ENCODE measurements at places on chromosomes 4 and X.
A peak's percentile ranks its signal among the peaks of the same experiment; 100 is the strongest.

- no peaks in the 10 kb centered on the region for H3K36me3 ChIP-seq
- DNase-seq = no peak
- H3K4me1 ChIP-seq = no peaks in the 10 kb centered on the region
- no peak overlapping the region for H3K4me3 ChIP-seq
- no peak overlapping the region for H3K27ac ChIP-seq
- no peaks in the 10 kb centered on the region for H3K27me3 ChIP-seq
Observed at GRCh38 chrX:138996268-138996667, 284.8 kb upstream of the FGF13 start.

- H3K27me3 ChIP-seq = no peaks in the 10 kb centered on the region
- peak within 1 kb of the TSS; percentile 87 for H3K27ac ChIP-seq
- peak; percentile 71 for DNase-seq
- H3K36me3 ChIP-seq = no peaks in the 10 kb centered on the region
- H3K4me3 ChIP-seq = peak within 1 kb of the TSS; percentile 69
- no peaks in the 10 kb centered on the region for H3K4me1 ChIP-seq
Observed at GRCh38 chr4:151408630-151409469, at the start of gene FHIP1A. Gene FHIP1A, plus strand, starts transcription at chr4:151409176. Its CDS starts 157,084 bp downstream, at chr4:151566260.

DNA sequence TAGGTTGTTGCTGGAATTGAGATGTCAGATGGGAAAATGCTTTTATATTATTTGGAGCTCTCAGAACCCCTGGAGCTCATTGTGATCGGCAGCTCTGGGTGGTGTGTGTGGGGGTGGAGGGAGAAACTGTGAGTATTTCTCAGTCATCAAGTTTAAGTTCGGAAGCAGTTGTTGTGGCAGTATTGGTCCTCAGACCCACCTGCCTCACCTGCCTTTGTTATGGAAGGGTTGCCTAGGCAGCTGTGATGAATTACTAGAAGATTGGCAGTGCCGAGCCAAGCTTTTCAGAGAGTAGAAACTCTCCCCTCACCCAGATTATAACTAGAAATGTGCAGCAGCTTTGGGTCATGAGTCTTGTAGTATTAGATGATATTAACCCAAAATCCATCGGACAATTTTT is 9.5 kb downstream of the IGSF1 start:
- no peak overlapping the region for H3K4me3 ChIP-seq
- no peak for DNase-seq
- H3K4me1 ChIP-seq = no peaks in the 10 kb centered on the region
- no peaks in the 10 kb centered on the region for H3K36me3 ChIP-seq

- no peak for DNase-seq
- no peaks in the 10 kb centered on the region for H3K4me1 ChIP-seq
- no peaks in the 10 kb centered on the region for H3K27me3 ChIP-seq
- no peak overlapping the region for H3K27ac ChIP-seq
- H3K36me3 ChIP-seq = no peaks in the 10 kb centered on the region
Observed at GRCh38 chrX:117570160-117570559, 546.5 kb downstream of the KLHL13 start.

DNA sequence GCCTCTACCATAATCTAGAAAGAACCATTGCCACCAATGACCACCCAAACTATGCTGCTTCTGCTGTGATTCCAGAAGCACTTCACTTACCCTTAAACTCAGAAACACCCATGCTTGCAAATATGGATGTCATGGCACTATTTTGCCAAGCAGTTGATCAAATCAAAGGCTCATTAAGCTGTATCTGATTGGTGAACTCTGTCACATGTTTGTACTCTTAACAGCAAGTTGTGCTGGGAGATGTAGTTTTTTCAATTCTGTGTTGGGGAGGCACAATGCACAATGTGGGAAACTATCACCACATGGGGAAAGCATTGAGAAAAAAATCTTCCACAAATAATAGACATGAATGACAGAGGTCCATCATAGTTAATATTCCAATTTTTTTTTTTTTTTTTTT is 19.2 kb upstream of the SPCS3 start:
- no peaks in the 10 kb centered on the region for H3K27me3 ChIP-seq
- no peaks in the 10 kb centered on the region for H3K4me1 ChIP-seq
- no peaks in the 10 kb centered on the region for H3K36me3 ChIP-seq
- DNase-seq = no peak
- no peak overlapping the region for H3K27ac ChIP-seq

- no peaks in the 10 kb centered on the region for H3K4me1 ChIP-seq
- no peak overlapping the region for H3K4me3 ChIP-seq
- H3K36me3 ChIP-seq = no peaks in the 10 kb centered on the region
- DNase-seq = no peak
Observed at GRCh38 chr4:67499799-67500198, 45.5 kb downstream of the CENPC start.

DNA sequence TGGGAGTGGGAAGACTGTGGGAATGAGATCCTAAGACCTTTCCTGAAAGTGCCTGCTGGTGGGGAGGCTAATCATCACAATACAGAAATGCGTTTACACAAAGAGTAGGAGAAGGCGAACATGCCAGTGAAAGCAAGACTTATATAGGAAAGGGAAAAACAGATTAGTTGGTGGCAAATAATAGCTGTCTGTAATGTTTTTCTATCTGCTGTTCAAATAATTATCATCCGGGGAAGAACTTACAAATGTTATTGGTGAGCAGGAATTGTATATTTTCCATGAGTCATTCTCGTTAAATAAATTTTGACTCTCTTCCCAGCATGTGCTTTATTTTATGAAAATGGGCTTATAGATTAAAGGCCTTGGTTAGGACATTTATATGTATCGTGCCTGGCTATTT is 196.5 kb downstream of the ARHGAP10 start:
- no peaks in the 10 kb centered on the region for H3K4me1 ChIP-seq
- H3K27ac ChIP-seq = no peak overlapping the region
- no peak for DNase-seq
- H3K36me3 ChIP-seq = no peaks in the 10 kb centered on the region
